ENCODE measurements at places on chromosomes 4 and X.
A peak's percentile ranks its signal among the peaks of the same experiment; 100 is the strongest.

GRCh38 chr4:172750910-172751309 is 417.7 kb upstream of the GALNT7 start:
- DNase-seq = no peak

DNA sequence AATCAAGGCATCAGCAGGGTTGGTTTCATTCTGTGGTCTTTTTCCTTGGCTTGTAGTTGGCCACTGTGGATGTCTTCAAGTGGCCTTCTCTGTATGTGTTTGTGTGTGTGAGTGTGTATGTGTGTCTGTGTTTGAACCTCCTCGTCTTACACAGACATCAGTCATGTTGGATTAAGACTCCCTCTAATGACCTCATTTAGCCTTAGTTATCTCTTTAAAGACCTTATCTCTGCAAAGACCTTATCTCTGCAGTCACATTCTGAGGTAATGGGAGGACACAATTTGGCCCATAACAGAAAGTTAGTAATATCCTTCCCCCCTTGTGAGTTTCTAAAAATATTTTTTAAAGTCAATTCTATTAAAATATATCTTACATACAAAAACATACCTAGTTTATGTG is 126.7 kb downstream of the EMCN start:
- no peak for DNase-seq

DNA sequence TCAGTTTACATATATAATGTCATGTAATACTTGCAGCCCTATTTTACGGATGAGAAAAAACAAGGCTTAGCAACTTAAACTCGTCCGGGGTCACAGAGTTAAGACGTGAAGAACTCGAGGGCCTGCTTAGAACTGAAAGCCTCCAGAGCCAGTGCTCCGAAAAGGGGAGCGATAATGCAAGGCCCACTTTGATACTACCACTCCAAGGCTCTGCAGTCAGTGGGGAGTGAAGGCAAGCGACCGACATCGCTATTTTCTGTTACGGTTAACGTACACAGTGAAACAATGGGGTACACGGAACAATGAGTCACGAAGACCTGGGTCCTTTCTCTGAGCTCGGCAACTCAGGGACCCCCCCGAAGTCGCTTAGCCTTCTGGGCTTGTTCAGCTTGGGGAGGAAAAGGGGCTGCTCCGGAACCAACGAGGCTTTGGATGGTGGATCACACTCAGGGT is 965 bp downstream of the PPA2 start:
- DNase-seq = no peak

- DNase-seq = no peak
These were observed 46.9 kb downstream of the ACOX3 start for GRCh38 chr4:8393593-8394038.

GRCh38 chrX:69045616-69046345 is 119.5 kb downstream of the PJA1 start:
- peak; percentile 39 for DNase-seq

DNA sequence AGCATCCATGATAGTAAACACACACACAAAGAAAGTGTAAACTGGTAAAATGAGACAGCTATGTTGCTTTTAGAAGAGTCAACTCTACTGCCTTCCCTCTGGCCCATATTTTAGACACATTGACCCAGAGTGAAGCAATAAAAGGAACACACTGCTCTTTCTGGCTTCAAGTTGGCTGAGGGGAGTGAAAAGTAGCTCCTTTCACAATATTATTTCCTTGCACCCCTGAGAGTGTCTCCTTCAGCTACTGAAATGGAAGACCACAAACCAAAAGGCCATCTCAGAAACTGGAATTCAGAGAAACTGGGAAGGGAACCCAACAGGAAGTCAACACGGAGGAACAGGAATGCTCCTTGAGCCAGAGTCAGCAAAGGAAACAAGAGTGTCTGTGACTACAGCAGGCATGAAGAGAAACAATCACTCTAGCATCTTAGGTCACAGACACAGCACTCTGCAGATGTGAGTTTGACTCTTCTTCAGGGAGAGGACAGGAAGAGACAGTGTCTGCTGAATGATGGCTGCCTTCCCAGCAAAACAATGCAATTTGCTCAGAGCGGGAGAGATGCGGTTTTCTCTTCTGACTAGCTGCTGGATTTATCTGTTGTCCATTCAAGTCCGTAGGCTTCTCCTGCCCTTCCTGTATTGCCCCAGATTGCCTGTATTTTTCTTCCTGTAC is 106.7 kb downstream of the SPATA18 start:
- no peak for DNase-seq

DNA sequence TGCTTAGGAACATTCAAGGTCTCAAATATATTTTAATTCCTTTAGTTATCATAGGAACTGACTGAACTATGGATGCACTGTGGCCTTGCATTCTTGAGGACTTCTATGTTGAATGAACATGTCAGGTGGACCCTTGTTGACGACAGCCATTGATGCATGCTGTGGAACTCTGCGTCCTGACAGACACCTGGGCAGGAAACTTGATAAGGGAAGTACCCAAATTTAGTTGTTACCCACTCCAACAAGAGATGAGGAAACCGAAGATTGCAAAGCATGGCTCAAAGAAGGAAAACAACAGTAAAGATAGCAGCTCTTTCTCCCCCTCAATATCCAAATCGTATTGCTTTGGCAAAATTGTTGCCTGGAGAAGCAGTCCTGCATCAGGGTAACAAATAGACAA is 540.0 kb upstream of the NR3C2 start:
- no peak for DNase-seq

DNA sequence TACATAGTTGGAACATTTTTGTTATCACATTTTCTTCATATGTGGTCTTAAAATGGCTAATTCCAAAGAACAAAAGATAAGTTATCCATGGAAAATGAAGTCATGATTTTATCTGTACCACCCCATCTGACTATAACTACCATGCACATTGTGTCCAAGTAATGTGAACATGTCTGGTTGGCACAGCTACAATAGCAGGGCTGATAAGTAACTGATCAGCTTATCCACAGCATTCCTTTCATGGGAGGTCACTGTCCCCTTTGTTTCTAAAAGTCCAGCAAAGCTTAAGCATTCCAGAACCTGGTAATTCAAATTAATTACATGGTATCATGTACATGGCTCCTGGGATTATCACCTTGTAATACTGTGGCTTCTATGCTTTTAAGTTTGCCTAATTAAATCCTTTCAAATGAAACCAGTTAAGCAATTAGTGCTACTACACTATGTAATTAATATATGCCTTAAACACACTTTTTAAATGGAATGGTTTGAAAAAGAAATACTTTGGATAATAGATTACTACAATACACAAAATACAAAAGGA is 21.1 kb upstream of the SORBS2 start:
- no peak for DNase-seq

GRCh38 chr4:71020611-71021010 is 27.2 kb downstream of the DCK start:
- DNase-seq = no peak

GRCh38 chr4:33316033-33316432 is 2595.9 kb downstream of the PCDH7 start:
- DNase-seq = no peak

DNA sequence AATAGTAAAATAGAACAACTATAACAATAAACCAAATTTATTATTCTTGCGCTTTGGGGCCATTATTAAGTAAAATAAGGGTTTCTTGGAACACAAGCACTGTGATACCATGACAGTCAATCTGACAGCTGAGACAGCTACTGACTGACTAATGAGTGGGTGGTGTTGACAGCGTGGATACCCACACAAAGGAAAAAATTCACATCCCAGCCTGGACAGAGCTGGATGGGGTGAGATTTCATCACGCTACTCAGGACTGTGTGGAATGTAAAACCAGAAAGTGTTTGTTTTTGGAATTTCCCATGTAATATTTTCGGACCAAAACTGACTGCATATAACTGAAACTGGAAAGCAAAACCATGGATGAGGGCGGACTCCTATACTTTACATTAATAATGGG is 48.8 kb downstream of the IGFBP7 start:
- no peak for DNase-seq

GRCh38 chr4:30716681-30717207 is 3.4 kb upstream of the PCDH7 start:
- no peak for DNase-seq

DNA sequence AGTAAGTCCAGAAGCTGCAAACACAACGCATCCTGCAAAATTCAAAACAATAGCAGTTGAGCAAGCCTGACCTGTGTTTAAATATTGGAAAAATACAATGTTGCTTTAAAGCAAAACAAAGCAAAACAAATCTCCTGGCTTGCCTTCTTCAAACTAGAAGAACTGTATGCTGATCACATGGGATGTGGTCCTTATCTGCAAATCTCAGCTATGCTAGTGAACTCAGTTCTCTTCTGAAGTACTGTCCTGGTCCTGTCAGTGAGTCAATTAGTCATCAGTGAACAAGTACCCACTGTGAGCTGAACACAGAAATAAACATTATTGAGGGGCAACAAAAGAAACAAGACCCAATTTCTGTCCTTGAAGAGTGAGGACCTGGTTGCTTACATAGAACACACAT is 522.5 kb downstream of the SMARCA1 start:
- no peak for DNase-seq

DNA sequence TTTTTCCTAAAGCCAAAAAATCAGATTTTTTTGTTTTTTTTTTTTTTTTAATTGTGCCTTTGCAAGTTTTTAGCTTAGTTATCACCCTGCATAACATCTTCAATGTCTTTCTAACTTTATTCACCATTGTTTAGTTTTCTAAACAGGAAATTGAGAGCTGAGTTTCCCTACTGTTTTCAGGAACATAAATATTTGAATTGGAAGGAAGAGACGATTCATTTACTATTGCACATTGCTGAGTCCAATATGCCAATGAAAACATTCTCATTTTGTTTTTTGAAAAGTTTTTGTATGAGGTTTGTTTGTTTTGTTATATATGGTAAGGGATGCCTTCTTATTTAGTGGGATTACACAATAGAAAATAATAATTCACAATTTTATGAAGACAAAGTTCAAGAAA is 148.4 kb downstream of the ANKRD50 start:
- no peak for DNase-seq

DNA sequence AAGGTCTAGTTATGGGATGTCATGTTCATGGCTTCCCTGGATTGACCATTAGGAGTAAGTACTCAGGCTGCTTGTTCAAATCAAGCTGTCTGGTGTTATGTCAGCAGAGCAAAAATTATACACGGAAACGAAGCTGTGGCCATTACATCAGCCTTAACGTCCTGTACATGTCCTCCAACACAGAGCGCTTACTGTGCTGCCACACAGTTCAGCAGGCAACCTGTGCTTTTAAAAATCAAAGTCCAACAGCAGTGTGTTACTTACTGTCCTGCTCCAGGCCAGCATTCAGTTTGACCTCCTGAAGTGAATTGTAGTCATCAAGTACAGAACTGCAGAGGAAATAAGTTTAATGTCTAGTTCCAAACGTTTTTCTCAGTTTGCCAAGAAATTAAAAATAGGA is 46.0 kb downstream of the KLHL34 start:
- no peak for DNase-seq

GRCh38 chrX:110851780-110852179 is 56.2 kb upstream of the CHRDL1 start:
- no peak for DNase-seq

DNA sequence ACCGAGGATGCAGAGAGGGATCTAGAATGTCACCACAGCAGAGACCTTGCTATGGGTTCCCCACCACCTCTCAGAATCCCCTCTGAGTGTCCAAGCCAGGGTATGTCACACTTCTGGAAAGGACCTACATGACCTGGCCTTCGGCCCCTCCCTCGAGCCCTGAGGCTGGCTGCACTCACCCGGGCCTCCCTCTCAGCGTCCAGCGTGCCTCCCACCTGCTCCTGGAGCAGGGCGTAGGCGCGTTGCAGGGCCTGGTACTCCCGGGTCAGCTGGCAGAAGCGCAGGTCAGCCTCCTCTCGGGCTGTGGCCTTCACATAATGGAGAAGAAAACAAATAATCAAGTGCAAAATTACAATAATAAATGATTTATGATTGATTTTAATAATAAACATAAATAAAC is 43.9 kb upstream of the C4orf50 start:
- DNase-seq = no peak

DNA sequence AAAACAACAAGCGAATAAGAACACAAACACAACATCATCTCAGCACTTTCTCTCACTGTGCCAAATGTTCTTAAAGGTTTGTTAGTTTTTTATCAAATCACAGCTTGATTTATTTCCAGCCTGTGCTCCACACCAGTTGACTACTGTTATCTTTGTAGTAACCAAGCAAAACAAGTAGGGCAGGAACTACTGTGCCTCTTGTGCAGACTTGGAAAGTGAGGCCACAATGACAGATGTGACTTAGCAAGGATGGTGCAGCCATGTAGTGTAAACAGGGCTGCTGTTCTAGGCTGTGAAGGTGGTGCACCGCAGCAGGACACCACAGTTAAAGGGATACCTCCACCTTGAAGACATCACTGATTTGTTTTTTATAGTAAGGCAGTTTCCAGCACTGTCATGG is 170.0 kb downstream of the IL1RAPL1 start:
- DNase-seq = no peak

DNA sequence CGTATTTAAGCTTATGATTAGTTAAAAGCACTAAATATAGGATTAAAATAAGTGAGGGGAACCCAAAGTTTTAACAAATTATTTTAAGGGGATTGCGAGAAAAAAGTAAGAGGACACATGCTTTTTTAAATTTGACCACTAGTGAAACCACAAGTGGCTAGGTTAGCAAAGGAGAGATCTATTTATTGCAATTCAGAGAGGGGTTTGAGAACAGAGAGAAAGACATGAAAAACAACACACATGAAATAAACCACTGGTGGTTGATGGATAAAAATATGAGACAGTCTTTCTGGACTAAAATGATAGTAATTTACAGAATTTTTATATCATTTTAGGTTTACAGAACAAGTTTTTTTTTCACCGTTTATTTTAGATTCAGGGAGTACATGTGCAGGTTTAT is 11.8 kb downstream of the SLC25A14 start:
- no peak for DNase-seq

- DNase-seq = no peak
These were observed 79.5 kb downstream of the HMGB2 start for GRCh38 chr4:173254646-173255045.

DNA sequence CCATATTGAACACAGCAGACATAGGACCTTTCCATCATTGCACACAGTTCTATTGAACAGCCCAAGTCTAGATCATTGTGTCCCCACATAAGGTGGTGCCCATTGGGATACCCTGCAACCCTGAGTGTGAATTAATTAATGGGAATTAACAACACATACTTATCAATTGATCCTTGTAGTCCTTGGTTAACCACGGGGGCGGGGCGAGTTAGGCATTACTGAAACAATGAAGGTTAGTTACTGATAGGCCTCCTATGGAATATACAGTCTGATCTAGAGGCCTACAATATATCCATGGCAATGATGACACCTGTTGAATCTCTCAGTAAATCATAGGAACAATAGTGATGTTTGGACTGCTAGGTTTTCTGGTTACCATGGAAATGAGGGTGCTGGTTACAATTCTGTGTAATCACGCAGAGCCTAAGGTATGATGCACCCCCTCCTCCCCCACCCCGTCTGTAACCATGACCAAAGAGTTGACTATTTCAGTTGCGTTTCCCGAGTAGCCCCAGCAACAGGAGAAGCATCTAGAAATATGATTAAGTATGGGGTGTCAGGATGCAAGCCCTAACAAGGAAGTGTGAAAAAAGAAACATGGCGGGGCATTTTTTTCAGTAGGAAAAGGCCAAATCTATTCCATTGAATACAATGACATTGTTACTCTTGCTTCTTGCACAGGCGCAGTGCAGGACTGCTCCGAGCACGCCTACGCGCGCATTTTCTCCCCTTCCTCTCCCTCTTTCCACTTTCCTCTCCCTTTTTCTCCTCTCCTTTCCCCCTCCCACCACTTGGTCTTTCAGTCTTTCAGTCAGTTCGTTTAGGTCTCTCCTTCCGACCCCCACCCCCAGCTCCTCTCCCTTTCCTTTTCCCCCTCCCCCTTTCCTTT is 677 bp upstream of the NONO start:
- DNase-seq = no peak

Data from type B pancreatic cell (in vitro differentiated cells).